ENCODE measurements at places on chromosomes 12 and 14.

- DNase-seq: no peak
These were observed 72.9 kb upstream of the DDX11 start for GRCh38 chr12:31000751-31001150.

DNA sequence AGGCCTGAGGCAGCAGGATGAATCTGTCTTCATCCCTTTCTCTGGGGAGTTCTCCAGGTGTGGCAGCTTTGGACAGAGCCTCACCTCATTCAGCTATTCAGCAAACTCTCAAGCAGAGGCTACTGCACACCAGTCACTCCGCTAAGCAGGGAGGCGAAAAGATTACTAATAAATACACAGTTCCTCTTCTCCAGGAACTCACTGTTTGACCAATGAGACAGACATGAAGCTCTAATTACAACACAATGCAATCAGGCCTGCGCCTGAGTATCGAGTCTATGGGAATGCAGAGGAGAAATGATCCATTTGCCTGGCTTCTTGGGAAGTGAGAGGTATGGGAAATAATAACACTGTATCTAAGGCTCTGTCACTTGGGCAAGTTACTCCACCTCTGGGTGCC lies 178.1 kb downstream of the CRADD start:
- no peak for DNase-seq

DNA sequence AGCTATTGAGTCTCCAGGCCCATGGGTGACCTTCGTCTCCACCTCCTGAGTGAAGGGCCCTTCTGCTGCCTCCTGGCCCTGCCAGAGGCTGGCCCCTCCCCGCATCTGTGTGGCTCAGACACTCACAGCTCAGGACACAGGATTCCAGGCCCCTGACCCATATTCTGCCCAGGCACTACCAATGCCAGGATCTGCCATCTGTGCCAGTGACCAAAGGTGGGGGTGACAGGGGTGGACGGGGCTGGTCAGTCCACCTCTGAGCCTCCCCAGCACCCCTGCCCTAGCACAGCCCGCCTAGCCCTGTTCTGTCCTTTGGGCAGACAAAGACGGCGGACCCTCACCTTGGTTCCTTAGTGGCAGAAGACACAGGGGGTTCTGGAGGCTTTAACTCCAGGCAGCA lies 2.8 kb downstream of the ASB2 start:
- DNase-seq: no peak

- DNase-seq: no peak
These were observed 225.0 kb upstream of the GRIP1 start for GRCh38 chr12:66903782-66904396.

DNA sequence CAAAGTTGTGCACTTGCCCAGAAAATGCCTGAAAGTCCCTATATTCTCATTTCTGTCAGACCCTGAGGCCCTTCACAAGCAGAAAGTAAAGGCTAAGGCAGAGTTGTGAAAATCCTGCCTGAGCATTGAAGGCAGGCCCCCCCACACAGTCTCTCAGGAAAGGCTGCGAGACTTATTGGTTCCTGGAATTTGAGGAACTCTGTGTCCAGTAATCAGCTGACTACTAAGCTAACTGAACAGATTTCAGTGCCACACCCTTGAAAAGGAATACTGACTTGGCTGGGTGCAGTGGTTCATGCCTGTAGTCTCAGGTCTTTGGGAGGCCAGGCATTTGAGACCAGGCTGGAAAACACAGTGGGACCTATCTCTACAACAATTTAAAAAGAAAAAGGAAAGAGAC lies 21.1 kb upstream of the PPP2R5E start:
- no peak for DNase-seq

GRCh38 chr12:115402443-115403180 lies 718.6 kb upstream of the TBX3 start:
- DNase-seq: no peak

GRCh38 chr12:49866859-49867569 lies 24.1 kb upstream of the BCDIN3D start:
- peak; percentile 76 for DNase-seq

DNA sequence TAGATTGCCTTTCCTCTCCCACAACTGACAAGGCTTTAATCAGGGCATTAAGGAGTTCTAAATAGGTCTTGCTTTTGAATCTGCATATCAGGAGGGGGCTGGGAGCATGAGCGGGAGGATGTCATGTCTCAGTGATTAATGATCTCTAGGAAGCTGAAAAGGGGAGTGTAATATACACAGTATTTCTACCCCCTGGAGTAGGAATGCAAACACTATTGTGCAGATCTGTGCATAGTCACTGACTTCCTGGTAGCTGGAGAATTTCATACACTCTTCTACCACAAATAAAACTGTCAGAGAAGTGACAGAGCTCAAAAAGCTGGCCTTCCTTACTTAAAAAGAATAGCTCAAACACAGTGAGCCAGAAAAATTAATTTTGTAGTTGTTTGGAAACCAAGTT lies 65.8 kb downstream of the RIC8B start:
- no peak for DNase-seq

- DNase-seq: no peak
These were observed 44.5 kb upstream of the ESRRB start for GRCh38 chr14:76331328-76332011.

- DNase-seq: no peak
These were observed 6.9 kb downstream of the RTRAF start for GRCh38 chr14:51996148-51996746.

GRCh38 chr12:84842406-84843013 lies 70.1 kb downstream of the SLC6A15 start:
- DNase-seq: no peak

DNA sequence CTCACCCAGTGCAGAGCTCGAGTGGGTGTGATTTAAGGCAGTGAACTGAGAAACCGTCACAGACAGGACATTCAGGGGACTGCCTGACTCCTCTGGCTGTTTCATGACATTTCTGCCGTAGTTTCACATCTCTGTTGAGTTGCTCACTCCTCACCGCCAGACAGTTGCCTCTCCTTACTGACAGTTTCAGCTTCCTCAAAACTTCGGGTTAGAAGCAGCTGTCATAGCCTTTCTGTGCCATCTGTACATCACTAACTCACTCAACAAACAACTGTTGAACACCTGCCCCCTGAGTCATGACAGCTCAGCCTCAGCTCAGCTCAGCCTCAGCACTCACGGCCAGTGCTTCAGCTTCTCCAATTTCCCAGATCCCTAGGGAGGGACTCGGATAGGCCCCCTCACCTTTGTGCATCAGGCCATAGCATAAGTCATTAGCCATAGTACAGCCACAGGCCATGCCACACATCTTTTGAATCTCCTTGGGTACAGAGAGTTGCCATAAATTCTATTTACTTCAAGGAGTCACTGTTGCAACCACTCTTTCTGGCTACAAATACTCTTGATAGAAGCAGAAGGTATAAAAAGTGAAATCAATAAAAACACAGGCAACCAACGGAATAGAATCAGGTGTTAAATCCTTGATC lies 6.2 kb upstream of the SLC15A4 start:
- DNase-seq: no peak

DNA sequence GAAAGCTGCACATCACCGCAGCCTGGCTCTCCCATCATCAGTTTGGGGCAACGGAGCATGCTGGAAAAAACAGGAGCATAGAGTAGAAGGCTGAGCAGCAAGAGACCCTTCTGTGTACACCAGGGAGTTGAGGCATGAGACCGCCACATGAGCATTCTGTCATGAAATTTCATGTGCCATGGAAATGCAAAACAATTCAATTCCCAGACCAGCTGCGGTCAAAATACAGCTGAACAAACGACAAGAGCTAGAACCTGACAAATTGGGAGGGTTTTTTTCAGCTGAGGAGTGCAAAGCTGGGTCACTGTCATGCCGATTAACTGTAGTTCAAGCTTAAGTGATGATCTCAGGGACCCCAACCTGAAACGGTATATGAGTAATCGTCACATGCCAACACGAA lies 37.1 kb downstream of the TMEM30B start:
- DNase-seq: no peak

- no peak for DNase-seq
These were observed 3.1 kb downstream of the CEP170B start for GRCh38 chr14:104868060-104868740.

DNA sequence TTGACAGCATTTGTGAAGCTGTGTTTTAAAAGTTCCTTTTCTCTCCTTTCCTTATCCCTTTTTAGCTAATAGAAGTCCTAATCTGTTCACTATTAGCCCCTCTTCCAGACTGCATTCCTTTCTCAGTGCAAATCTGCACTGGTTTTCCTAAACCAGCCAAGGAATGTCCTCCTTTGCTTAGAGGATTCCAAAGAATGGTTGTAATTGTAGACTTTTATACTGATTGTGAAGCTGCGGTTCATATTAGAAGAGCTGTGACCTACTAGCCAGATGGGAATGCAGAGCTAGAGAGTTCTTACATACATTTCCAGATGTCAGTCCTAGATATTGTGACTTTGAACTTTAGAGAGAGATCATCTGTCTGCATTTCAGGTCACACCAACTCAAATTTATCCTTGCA lies 79.8 kb downstream of the MYRFL start:
- DNase-seq: no peak

DNA sequence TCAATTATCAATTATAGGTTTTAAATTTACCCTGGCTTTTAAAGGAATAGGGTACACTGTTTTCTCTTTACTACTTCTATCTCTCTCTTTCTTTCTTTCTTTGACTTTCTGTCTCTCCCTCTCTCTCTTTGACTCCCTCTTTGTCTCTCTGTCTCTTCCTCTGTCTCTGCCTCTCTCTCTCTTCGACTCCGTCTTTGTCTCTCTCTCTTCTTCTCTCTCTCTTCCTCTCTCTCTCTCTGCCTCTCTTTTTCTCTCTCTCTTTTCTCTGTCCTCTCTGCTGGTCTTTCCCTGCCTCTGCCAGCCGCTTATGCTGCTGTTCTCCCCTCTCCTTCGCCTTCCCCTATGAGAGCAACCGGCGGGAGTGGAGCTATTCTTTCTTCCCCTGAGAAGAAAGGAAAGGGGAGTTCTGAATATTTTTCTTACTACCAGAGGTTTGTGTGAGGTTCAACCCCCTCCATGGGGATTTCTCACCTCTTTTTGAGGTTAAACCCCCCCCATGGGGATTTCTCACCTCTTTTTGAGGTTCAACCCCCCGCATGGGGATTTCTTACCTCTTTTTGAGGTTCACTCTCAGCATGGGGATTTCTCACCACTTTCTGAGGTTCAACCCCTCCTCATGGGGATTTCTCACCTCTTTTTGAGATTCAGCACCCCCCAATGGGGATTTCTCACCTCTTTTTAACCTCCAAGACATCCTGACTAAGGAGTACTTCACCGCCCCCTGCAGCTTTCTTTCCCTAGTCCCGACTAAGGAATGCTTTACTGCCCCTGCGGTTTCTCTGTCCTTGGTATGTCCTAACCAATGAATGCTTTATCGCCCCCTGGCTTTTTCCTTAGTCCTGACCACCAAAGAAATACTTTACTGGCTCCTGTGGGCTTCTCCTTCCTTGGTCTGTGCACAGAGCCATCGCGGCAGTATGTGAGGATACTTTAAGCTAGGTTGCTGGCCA lies 27.4 kb upstream of the DDHD1 start:
- no peak for DNase-seq

- DNase-seq: peak; percentile 67
These were observed 2.0 kb upstream of the CCDC197 start for GRCh38 chr14:93994919-93995682.

GRCh38 chr12:118986050-118986449 lies 4.7 kb downstream of the SRRM4 start:
- no peak for DNase-seq

GRCh38 chr12:92111256-92111655 lies 34.4 kb downstream of the BTG1 start:
- DNase-seq: no peak

- DNase-seq: no peak
These were observed 27.0 kb downstream of the RIN3 start for GRCh38 chr14:92540472-92541048.

DNA sequence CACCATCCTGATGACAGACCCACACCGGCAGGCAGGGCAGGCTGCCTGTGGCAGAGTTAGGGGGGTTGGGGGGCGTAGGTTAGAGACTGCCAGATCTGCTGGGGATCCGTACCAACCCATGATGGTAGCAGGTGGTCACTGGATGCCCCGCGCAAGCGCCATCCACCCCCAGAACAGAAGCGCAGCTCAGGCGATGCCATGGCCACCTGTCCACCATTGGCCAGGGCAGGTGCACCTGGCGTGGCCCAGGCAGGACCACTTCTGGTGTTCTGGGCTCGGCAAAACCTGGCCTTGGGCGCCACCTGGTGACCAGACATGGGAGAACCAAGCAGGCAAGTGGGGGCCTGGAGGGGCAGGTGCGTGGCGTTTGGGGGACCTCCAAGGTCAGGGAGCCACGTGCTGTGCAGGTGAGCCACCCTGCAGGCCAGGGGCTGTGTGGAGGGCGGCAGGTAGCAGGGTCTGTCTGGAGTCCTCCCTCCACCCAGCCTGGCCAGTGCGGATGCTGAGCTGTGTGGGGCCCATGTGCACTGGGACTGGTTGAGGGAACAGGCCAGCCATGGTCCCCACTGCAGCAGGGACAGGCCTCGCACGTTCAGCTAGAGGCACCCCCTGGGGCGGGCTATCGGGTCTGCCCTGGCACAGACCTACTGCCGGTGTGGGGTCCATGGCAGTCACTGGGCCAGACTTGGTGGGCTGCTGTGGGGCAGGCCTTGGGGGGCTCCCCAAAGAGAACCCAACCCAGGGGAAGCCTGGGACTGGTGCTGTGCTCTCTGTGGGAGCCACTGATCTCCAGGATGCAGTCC lies 15.6 kb downstream of the BAG5 start:
- DNase-seq: peak; percentile 66

DNA sequence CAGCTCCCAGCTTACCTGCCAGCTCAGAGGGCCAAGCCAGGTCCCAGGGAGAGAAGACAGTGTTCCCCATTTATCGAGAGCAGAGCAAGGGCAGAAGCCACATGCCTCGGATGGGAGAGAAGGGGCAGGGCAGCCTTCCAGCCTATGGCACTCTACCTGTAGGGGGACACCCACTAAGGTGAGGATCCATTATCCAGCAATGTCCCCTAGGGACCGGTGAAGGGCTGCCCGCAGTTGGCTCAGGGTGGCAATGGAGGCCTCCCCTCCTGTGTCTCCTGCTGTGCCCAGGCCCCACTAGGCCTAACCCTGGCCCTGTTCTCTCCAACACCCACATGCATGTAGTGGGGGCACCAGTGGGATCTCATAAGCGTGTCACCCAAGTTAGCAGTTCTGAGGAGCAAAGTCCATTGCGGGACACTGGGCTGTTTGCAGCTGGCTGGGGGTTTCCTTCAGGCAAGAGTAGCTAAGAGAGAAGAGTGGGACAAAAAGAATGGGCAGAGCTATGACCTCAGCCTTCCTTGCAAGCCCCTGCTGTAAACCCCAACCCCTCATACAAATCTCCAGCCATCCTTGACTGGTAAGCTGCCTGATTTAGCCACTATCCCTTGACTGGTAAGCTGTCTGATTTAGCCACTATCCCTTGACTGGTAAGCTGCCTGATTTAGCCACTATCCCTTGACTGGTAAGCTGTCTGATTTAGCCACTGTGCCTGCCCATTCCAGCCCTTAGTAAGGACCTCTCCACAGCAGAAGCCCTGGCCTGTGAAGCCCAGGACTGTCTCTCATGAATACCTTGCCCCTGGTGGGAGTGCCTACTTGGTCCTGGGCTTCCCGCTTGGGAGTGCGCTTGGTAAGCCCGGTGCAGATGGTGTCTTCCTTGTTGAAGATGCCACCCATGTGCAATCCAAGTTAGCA lies 5.2 kb upstream of the ASB2 start:
- DNase-seq: no peak
